ENCODE measurements at places on chromosomes 1 and 21.

GRCh38 chr1:151613282-151613780 lies 1.5 kb downstream of the SNX27 start:
- DNase-seq: peak; percentile 3

DNA sequence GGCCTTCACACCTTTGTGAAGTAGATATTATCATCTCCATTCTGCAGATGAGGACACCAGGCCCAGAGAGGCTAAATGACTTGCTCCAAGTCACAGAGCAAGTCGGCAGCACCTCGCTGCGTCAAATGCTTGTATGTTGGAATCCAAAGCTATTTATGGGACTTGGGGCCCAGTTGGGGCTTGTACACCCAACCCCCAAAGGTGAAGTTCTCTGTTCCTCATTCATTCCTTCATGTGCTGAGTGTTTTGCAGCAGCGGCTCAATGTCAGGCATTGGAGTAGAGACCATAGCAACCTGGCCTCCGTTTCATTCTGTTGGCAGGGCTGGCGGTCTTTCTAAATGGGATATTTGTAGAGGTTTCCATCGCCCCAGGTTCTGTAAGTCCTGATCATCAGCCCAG lies 113.4 kb upstream of the SLC25A33 start:
- no peak for DNase-seq

GRCh38 chr1:47919113-47919833 lies 77.9 kb downstream of the TRABD2B start:
- no peak for DNase-seq

GRCh38 chr1:1127551-1128451 lies 11.9 kb upstream of the C1orf159 start:
- DNase-seq: no peak

- DNase-seq: no peak
Measured at GRCh38 chr1:33169290-33170055, 12.4 kb downstream of the TRIM62 start.

GRCh38 chr1:39917825-39918224 lies 16.1 kb upstream of the MYCL start:
- DNase-seq: no peak

DNA sequence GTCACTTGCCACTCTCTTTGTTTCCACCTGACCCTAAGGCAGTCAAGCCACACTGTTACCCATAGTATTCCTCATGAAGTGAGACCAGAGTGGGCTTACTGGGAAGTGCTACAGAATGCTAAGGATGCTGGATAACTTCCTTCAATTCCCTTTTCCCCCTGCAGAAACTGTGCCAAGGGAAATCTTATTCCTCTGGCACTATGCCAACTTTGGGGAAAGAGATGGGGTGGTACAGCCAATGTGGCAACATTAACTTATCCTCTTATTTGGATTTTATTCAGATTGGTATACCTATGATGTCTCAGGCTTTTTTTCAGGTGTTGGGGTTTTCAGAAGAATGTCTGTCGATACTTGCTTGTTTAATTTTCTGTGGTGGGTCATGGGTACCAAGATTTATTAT lies 599.4 kb upstream of the PBX1 start:
- no peak for DNase-seq

DNA sequence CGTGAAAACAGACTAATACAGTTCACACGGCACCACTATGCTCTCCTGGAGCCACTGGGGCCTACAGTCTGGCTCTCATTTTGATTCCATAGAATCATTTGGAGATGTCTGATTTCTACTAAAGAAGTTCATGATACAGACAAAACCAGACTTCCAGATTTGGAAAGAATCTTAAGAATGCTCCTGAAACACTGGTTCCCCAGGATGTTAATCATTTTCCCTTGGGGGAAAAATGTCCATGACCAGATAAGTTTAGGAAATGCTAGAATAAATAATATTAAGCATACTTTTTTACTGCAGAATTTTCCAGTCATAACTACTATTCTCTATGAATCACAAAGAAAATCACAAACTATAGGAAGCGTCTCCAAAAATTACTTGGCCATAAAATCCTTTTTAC lies 63.0 kb upstream of the RGS7 start:
- DNase-seq: no peak

- no peak for DNase-seq
Measured at GRCh38 chr1:170217517-170218256, 71.9 kb downstream of the NTMT2 start.

DNA sequence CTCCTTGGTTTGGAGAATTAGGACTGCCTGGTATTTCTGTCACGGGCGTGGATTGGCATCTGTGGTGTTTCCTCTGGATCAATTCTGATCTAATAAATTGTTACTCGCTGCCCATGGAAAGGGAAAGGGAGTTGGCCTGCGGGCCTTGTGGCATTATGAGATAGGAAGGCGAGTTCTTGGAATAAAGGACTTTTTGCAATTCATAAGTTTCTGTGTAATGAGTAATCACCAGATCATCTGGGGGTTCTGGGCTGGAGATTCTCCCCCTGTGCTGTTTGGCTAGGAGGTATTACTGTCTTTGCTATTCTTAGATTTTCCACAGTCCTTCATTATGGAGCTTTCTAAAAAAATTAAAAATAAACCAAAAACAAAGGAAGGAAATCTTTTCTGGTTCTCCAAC lies 315.9 kb downstream of the CAMTA1 start:
- DNase-seq: no peak

DNA sequence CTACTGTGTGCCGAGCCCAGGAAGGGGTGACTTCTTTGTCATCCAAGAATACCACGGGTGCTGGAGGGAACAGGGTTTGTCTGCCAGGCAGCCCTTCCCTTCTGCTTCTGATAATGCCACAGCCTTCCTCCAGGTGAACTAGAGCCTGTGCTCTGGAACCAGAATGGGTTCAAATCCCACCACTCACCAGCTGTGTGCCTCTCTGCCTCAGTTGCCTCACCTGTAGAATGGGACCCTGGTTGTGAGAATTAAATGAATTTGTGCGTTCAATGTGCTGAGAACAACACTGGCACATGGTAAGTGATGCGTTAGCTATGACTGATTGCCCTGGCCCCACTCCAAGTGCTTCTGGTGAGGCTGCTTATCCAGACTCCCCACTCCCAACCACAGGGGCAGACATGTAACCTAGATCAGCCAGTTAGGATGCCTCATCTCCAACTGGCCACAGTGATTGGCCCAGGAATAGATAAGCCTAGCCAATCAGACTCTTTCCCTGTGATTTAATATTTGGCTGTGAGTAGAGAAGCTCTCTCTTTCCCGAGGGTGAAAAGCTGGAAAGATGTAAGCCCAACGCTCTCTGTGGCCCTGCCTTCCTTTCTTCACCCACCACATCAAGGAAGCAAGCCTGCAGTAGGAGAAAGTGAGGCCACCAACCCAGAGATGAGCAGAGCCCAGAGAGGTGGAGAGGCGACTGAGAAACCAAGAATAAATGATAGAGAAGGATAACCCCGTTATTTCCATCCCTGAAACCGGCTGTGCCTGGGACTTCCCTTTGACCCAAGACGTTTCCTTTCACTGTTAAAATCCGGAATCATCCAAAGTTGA lies 20.8 kb upstream of the LAPTM5 start:
- peak; percentile 61 for DNase-seq

Measured in activated naive CD8-positive, alpha-beta T cell treated with anti-CD3 and anti-CD28 coated beads, Interleukin-2, amount 50 U/mL, for 24 hours (primary cell).